Activated naive CD8-positive, alpha-beta T cell treated with anti-CD3 and anti-CD28 coated beads for 36 hours (primary cell): ENCODE measurements at places on chromosomes 3 and 15. TPM values are rescaled to one million over a fixed set of nuclear protein-coding genes. Genes with fewer than 3 reads are reported as not detected.

DNA sequence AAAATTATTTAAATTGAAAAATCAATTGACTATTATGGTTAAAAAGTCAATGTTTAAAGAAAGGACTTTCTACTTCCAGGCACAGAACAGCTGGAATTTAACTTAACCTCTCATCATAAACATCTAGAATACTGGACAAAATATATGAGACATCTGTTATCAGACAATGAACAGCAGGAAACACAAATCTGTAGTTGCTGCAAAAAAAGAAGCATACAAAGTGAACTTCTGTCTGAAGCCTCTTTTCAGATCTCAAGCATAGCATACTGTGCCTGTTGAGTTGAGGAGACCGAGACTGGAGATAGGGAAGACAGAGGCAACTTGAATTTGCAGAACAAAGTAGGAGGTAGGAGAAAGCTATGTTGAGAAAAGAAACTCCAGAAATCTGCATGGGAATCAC, 140.0 kb upstream of the CBLB start:
- H3K27me3 ChIP-seq = no peaks in the 10 kb centered on the region
- peaks cover 10% of the 10 kb centered on the region for H3K36me3 ChIP-seq
- H3K4me1 ChIP-seq = peaks cover 31% of the 10 kb centered on the region
- no peak overlapping the region for H3K27ac ChIP-seq
- no peak for DNase-seq

DNA sequence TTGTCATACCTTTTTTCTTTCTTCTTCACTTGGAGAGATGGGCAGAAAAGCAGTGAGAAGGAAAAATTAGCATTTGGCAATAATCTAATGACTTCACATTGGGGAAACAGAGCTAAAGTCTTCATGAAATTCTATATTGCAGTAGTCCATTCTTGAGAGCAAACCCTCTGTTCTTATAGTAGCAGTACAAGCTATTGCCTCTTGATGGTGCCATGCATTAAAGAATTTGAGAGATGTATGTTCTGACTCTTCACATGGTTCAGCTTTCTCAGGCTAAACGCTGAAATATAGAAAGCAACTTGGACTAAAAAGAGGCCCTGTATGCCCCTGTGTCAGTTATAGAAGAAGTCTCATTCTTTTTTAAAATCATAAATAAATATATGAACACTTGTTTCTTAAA, 36.0 kb downstream of the PHLDB2 start:
- peaks cover 3% of the 10 kb centered on the region for H3K36me3 ChIP-seq
- no peaks in the 10 kb centered on the region for H3K27me3 ChIP-seq
- no peak overlapping the region for H3K4me3 ChIP-seq
- peaks cover 4% of the 10 kb centered on the region for H3K4me1 ChIP-seq
- DNase-seq = no peak

GRCh38 chr15:34049112-34049511, 10.1 kb upstream of the AVEN start:
- H3K4me3 ChIP-seq = no peak overlapping the region
- peaks cover 28% of the 10 kb centered on the region for H3K36me3 ChIP-seq
- H3K4me1 ChIP-seq = no peaks in the 10 kb centered on the region

DNA sequence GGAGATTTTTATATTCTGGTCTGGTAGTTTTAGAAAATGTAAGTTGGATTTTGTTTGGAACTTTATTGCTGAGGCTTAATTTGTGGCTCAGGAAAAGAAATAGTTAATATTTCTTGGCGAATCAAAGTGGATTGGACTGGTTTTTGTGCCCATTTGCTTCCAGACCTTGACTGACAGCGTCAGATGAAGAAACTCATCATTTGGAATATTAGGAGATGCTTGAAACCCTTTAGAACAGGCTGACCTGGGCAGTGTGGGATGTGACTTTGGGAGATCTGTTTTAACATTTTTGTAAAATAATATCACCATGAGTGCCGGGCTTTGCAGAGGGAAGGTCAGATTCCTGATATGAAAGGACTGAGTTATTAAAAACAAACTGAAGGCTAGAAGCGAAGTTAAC, 83.0 kb downstream of the AAGAB start:
- H3K36me3 ChIP-seq = peaks cover 18% of the 10 kb centered on the region
- peaks cover 27% of the 10 kb centered on the region for H3K4me1 ChIP-seq
- no peaks in the 10 kb centered on the region for H3K27me3 ChIP-seq
- H3K27ac ChIP-seq = no peak overlapping the region

GRCh38 chr3:59006634-59007517, 42.9 kb downstream of the CFAP20DC start:
- H3K4me1 ChIP-seq = no peaks in the 10 kb centered on the region
- no peak overlapping the region for H3K4me3 ChIP-seq
- no peaks in the 10 kb centered on the region for H3K36me3 ChIP-seq
- no peak overlapping the region for H3K27ac ChIP-seq
- peaks cover 6% of the 10 kb centered on the region for H3K27me3 ChIP-seq

DNA sequence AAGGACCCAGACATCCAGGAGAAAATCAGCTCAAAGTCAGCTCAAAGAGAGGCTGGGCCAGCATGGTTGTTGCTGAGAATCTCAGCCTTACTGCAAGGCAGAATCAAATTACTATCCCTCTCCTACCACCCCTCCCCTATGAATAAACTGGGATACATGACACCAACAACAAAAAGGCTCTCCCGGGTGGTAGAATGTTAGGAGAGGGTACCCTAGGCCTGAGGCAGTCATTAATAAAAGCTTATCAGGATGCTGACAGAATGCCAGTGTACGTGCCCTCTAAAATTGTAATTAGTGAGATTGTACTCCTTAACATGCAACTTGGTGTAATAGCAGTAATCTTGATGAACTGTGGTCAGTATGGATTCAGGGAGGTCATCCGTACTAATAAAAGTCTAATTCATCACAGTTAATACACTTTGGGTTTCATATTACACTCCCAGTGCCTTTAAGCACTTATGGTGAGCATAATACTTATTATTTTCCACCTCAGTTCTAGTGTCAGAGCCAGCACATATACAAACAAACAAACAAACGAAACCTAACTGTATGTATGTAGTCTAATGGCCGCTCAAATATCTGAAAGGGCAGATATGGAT, 76.5 kb downstream of the B3GALNT1 start:
- H3K36me3 ChIP-seq = peaks cover 13% of the 10 kb centered on the region
- H3K4me3 ChIP-seq = no peak overlapping the region
- DNase-seq = no peak
- H3K27me3 ChIP-seq = no peaks in the 10 kb centered on the region
- H3K27ac ChIP-seq = no peak overlapping the region

DNA sequence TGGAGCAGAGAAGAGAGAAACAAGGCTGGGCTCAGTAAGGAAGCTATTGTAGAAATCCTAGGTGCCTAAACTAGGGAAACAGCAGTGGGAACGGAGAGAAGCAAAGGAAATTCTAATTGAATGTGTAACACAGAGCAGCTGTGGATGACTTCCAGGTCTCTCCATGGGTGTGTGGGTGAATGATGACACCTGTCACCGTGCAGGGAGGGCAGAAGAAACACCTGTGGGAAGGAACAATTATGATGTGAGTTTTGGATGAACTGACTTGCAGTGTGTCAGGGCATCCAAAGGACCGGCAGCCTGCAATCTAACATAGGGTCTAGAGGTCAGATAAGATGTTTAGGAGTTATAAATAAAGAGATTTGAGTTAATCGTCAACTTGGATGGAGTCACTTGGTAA, 144.2 kb downstream of the RYR3 start:
- peaks cover 4% of the 10 kb centered on the region for H3K27me3 ChIP-seq
- H3K36me3 ChIP-seq = no peaks in the 10 kb centered on the region
- no peak overlapping the region for H3K27ac ChIP-seq
- no peaks in the 10 kb centered on the region for H3K4me1 ChIP-seq
- no peak overlapping the region for H3K4me3 ChIP-seq

DNA sequence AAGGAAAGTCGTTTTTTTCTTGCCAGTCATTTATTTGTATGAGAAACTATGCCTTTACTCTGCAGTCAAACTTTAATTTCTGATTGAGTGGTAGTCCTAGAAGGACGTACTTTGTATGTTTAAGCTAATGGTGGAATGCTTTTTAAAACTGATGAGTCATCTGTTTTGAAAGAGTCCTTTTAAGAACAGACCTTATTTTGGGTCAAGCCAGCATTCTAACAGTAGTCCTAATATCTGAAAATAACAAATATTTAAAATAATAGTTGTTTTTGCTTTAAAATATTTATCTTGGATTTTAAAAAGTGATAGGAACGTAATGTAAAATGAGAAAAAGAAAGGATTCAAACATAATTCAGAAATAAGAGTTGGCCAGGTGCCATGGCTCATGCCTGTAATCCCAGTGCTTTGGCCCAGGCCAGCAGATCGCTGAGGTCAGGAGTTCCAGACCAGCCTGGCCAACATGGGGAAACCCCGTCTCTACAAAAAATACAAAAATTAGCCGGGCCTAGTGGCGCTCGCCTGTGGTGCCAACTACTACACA, 1.3 kb upstream of the LRRC58 start:
- no peak for DNase-seq
- H3K4me1 ChIP-seq = peaks cover 26% of the 10 kb centered on the region
- H3K4me3 ChIP-seq = peak overlapping the region; percentile 83

DNA sequence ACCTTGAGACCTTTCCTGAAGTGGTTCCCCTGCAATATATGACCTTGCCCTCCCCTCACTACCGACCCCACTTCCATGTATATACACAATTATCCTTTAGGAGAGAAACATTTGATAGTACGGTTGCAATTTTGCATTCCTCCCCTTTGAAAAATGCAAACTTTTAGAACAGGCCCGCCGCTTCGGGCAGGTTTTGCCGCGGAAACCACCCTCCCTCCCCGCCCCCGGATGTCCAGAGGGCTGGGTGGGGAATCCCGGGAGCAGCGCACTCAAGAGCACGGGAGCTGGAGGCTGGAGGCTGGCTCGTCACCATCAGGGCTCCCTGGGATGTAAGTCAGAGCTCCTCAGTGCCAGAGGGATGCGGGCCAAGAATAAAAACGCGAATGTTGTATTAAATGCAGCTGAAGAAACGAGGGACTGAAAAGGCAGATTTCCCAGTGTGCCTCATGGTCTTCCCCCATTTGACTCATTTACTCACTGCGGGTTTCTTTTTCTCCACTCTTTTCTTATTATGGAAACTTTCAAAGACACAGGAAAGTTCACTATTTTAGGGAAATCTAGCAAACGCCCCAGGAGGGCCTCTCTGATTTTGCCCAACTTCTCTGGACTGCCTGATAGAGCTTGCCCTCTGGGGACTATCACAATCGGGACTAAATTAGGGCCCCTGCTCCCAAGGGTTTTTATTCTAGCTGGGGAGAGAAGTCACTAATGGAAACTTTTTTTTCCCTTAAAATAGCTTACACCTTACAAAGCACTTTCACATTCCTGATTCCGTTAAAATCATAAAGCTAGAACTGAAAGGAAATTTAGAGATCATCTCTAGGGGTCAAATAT, 2.9 kb upstream of the USP3 start:
- H3K27me3 ChIP-seq = no peaks in the 10 kb centered on the region
- DNase-seq = peak; percentile 51
- peak overlapping the region; percentile 97 for H3K27ac ChIP-seq
- H3K4me3 ChIP-seq = peak overlapping the region; percentile 59
- H3K36me3 ChIP-seq = peaks cover 5% of the 10 kb centered on the region

- no peaks in the 10 kb centered on the region for H3K27me3 ChIP-seq
- DNase-seq = peak; percentile 86
- H3K4me3 ChIP-seq = peak overlapping the region; percentile 66
- peak overlapping the region; percentile 96 for H3K27ac ChIP-seq
These were observed 11.9 kb downstream of the RASA2 start for GRCh38 chr3:141498598-141499223.

The ANKUB1 gene
- total RNA-seq = not detected
